ENCODE measurements at places on chromosomes 7 and 10.

DNA sequence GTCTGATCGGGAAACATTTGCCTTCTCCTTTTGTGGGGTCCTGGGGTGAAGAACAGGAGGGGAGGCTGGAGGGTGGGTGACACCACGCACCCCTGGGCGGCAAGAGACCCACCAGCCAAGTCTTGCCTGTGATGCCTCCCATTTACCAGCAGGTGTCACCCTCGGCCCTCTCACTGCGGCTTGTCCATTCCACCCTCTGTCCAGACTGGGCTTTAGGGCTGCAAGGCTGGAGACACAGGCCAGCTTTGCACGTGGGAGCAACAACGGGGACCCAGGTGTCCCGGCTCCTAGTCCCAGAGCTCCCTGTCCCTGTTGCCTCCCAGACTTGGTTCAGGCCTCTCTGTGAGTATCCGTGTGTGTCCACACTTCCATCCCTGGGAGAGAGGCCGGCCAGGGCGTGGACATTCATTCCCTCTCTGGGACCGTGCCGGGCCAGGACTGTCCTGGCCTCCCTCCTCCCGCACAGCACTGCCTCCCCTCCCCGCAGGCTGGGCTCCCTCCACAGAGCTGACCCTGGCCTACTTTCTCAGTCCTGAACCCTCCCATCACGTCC lies 36.2 kb upstream of the GTF2IRD1 start:
- peak; percentile 26 for DNase-seq

DNA sequence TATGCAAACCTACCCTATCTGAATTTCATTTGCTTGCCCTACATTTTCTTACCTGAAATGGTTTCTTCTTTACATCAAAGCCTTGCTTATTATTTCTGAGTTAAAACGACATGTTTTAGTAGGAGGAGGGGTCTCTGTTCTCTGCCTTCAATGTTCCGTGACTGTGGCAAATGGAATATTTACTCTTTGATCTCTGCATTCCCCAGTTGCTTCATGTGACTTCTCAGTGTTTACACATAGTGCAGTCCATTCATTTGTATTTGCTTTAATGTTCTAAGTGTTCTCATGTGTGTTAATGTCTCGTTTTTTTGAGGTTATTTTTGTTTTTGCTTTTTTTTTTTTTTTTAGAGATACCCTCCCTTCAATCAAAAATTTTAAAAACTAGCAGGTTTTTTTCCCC lies 75.8 kb downstream of the GNAI1 start:
- no peak for DNase-seq

- no peak for DNase-seq
Measured at GRCh38 chr7:133061357-133061756, 20.5 kb downstream of the CHCHD3 start.

DNA sequence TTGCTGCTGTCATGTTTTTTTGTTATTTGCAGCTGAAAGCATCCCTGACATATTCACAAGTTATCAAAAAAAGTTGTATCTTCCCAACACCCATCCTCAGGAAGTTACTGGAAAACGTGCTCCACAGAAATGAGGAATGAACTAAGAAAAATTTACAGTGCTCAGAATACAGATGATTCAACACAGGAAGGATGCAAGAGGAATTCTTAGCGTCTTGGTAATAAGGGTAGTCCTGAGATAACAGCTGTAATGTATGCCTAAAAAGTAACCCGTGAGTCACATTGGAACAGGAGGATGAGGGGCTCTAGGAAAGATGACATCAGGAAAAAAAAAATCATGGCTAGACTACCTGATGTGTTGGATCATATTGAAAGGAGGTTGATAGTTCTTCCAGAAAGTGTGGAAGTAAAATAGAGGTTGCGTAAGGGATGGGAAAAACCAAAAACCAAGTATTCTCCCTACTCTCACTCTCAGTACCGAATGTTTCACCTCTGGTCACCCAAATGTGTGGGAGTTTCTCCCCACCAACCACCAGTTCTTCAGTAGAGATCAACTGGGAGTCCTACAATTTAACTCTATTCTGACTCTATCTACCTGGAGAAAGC lies 3.9 kb downstream of the ADAM12 start:
- DNase-seq = no peak

Data from activated T-helper 1 cell treated with anti-CD3 and anti-CD28 coated beads, Interleukin-2, amount 50 U/mL, for 16 hours (primary cell).